NCI-H1092 (cell line): ENCODE measurements at places on chromosomes 1 and 21.

- DNase-seq: no peak
These were observed 182.0 kb downstream of the PLA2G4A start for GRCh38 chr1:187010571-187011309.

- DNase-seq: no peak
These were observed 1.1 kb upstream of the THEM5 start for GRCh38 chr1:151854658-151855057.

DNA sequence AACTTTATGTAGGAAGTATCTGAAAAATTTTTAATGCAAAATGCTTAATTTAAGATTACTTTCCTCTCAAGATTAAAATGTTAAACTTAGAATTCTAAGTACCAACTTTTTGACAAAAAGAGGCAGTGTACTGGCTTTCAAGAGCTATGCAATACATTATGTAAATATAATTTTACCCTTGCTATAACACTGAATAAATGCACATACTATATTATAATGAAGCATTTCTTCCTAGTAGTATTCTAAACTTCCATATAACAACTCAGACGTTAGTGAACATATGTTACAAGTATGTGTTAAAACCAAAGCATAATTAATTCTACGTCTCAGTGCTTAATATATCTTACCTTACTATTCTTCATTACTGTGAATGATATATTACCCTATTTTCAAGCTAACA is 58.5 kb downstream of the RGS21 start:
- DNase-seq: no peak

DNA sequence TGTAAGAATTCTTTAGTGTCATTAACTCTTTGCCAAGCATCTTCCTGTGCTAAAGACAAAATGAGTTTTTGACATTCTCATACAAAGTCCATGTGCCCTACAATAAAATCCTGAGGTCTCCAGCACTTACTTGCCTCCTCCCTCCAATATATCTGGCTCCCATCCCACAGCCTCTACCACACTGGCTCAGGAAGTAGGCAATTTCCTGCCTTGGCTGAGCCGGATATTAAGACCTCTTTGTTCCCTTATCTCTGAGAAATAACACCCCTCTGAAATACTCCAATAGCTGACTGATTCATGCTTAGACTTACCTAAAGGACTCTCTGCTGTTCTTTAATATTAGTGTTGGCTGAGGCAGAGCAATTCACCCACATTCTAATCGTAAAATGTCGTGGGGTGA is 37.6 kb upstream of the GORAB start:
- no peak for DNase-seq

DNA sequence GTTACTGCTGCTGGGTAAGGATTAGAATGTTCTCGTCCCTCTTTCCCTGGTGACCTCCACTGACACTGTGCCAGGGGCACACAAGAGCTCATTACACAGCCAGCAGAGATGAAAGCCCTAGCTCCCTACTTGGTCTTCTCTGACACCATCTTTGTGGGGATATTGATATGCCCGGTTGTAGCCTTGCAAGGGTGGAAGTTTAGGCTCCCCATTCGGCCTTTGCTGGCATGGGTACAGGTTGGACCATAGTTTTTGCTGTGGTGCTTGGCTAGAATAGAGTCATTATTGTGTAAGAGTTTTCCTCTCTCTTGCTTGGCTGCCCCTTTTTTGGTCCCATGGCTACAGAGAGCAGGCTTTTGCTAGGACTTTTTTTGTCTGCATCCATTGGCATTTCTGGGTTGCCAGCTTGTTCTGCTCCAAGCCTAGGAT is 12.3 kb downstream of the RAB4A start:
- no peak for DNase-seq

- DNase-seq: no peak
These were observed 15.3 kb upstream of the SHCBP1L start for GRCh38 chr1:182968151-182968741.

- DNase-seq: no peak
These were observed 1.7 kb downstream of the PKNOX1 start for GRCh38 chr21:42975886-42976608.

DNA sequence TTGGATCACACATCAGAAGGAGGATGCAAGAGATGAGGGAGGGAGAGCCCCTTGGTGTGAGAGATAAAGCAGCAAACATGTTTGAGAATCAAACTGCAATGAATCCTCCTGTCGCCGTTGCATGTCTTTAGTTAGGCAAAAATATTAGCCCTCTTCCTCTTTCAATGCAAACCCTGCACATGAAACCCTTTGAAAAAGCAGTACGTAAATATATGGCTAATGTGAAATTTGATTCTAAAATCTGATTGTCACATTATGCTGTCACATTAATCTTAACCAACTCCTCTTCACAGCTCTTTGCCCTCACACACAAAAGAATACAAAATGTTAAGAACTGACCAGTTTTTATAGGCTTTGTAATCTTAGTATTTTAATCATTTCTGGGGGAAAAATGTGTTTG is 63.4 kb downstream of the WDR64 start:
- DNase-seq: no peak

- DNase-seq: no peak
These were observed 36.3 kb downstream of the MARK1 start for GRCh38 chr1:220564216-220564615.
